ENCODE measurements at places on chromosomes 3 and 15.
A peak's percentile ranks its signal among the peaks of the same experiment; 100 is the strongest.

- DNase-seq = no peak
These were observed 25.9 kb upstream of the LIPC start for GRCh38 chr15:58405865-58406264.

- no peak for DNase-seq
These were observed 285.7 kb upstream of the MME start for GRCh38 chr3:154794391-154794790.

GRCh38 chr15:71303977-71304376 lies 188.7 kb downstream of the THSD4 start:
- DNase-seq = no peak

- no peak for DNase-seq
These were observed 394.6 kb upstream of the RORA start for GRCh38 chr15:61623746-61624145.

DNA sequence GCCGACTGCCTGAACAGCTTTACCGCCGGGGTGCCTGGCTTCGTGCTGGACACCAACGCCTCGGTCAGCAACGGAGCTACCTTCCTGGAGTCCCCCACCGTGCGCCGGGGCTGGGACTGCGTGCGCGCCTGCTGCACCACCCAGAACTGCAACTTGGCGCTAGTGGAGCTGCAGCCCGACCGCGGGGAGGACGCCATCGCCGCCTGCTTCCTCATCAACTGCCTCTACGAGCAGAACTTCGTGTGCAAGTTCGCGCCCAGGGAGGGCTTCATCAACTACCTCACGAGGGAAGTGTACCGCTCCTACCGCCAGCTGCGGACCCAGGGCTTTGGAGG lies 815 bp downstream of the SPINT1 start:
- DNase-seq = peak; percentile 80

DNA sequence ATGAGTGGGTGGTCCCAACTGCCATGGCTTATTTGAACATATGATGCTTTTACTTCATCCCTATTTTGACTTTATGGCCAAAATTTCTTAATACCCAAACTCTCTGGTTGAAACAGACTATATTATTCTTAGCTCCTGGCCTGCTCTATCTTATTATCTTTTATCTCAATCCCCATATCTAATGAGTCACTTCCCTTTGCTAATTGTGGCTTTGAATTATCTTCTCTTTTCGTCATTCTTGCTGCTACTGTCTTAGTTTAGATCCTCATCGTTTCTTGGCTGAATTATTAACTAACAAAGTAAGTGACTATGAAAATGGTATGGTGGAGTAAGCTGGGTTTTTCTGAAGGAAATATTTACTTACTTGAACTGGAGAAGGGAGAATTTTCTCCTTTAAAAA lies 28.2 kb upstream of the DNAJC19 start:
- no peak for DNase-seq

- no peak for DNase-seq
These were observed 76.7 kb downstream of the MITF start for GRCh38 chr3:69815970-69816369.

DNA sequence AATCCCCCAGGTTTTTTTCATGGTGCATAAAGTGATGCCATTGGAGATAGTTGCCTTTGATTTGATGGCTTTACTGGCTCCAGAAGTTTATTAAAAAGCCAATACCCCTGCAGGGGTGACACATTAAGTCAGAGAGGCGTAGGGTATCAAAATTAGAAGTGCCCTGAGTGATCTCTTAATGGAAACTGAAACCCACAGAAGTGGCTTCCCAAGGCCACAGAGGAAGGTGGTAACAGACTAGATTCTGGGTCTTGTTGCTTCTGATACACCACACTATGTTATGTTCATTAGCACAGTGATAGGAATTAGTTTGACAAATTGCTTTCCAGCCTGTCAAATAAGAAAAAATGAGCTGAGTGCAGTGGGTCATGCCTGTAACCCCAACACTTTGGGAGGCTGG lies 112.3 kb downstream of the IQCH start:
- no peak for DNase-seq

DNA sequence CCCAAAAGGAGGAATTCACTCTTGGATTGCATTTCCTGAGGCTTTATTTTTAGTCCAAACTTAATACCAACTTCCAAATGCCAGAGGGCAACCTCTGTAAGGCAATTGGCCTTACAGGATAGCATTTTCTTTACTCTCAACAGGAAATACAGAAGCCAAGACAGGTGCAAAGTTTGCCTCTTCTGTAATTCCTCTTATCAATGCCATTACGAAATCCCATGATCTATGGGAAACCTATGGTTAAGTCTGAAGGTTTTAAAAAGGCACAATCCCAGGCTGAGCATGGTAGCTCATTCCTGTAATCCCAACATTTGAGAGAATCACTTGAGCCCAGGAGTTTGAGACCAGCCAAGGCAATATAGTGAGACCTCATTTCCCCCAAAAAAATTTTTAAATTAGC lies 14.9 kb downstream of the PKM start:
- no peak for DNase-seq

- peak; percentile 26 for DNase-seq
These were observed 12.5 kb upstream of the CADM2 start for GRCh38 chr3:84946240-84946639.

DNA sequence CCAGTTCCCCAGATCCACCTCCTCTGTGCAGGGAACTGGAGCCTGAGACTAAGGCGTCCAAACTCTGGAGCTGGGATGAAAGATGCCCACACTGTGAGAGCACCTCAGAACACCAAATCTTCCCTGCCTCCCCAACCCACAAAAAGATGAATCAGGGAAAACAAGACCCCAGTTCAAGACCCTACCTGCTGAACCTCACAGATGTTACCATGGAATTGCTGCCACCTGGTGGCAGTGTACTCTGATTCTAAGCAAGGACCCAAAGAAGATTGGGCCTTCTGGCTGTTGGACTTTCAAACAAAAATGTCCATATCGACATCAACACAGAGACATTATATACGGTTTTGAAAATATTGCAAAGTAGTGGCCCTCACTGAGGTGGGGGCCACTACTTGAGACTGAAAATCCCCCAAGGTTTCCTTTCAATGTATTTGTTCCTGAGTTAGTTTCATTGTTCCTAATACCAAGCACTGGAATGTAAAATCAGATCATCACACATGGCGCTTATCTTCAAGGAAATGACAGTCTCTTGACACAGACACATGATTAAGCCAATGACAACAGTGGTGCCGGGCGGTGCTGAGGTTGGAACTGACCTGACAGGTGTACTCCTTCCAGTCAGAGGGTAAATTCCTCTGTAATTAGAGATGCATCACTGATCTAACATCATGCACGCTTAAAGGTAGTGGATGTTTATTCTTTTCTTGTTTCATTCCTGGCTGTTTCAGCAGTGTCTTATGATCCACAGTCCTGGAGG lies 67.6 kb downstream of the SLC6A11 start:
- DNase-seq = peak; percentile 10

DNA sequence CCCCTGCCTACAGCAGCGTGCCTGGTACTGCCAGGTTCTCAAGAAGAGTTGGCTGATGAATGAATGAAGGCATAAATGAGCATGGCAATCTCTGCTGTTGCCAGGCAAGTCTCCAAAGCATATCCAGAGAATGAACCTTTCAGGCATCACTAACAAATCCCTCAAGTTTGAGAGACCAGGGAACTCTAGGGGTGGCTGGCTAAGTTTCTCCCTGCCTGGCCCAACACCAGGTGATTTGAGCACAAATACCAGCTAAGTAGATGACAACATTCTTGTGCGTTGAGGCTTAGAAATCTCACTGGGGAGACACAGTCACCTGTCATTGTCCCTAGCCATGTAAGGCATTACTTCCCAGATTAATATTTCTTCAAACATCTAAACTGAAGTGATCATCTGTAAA lies 81.4 kb upstream of the PTX3 start:
- DNase-seq = no peak

DNA sequence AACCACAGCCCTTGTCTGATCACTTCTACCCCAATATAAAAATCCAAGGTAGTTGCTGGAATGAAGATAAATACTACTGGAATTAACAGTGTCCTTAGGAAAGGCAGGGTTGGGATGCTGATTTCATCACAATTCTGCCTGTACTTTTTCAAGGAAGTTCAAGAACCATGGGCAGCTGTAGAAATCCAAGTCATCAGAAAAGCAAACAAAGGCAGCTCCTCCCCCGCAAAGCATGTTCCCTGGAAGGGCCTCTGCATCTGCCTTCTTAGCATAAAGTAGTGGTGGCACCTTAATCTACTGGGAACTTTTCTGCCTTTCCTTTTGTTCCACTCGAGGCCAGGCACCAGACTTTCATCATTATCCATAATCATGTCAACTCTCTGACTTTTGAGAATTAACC lies 54.4 kb downstream of the ERC2 start:
- DNase-seq = no peak

- peak; percentile 92 for DNase-seq
These were observed 61.5 kb downstream of the IQSEC1 start for GRCh38 chr3:13011573-13012220.

- no peak for DNase-seq
These were observed 11.2 kb upstream of the ALCAM start for GRCh38 chr3:105355408-105356061.

GRCh38 chr3:74281705-74282104 lies 332.8 kb downstream of the CNTN3 start:
- no peak for DNase-seq

DNA sequence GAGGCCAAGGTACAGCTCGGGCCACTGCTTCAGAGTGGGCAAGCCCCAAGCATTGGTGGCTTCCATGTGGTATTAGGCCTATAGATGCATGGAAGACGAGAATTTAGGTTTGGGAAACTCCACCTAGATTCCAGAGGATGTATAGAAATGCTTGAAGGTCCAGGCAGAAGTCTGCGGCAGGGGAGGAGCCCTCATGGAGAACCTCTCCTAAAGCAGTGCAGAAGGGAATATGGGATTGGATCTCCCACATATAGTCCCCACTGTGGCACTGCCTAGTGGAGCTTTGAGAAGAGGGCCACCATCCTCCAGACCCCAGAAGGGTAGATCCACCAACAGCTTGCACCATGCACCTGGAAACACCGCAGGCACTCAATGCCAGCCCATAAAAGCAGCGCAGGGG lies 48.1 kb upstream of the XXYLT1 start:
- no peak for DNase-seq

DNA sequence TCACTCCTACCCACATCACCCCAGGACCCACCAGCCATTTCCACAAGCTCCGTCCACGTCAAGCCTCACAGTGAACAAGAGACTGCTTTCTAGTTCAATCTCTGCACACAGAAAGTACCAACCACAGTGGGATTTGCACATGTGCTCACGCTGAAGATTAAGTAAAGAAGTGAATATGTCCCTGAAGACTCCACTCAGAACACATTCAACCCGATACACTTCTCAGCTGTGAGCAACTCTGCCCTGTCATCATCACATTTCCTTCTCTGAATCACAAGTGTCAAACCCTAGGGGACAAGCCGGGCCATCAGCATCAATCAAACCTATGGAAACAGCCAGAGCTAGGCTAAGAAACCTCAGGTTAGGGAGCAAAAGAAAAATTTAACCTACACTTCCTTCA lies 1.9 kb downstream of the STIMATE start:
- no peak for DNase-seq

DNA sequence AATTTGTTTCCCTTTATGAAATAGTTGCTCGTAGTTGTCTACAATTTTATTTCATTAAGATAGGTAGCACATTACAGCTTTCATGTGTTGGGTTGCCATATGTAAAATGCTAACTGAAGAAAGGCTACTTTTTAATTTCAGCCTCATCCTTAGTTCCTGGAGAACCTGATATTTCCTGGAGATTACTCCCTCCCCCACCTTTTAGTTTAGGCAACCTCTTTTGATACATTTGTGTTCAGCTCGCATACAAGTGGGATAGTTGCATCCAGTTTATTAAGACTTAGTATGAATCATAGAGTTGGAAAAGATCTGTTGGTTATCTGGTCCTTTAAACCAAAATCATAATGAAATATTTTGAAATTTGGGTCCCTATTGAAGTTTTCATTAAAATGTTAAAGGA lies 6.0 kb downstream of the SETD5 start:
- no peak for DNase-seq

- peak; percentile 83 for DNase-seq
These were observed 1.2 kb downstream of the TWF2 start for GRCh38 chr3:52237657-52238172.

GRCh38 chr15:74901612-74902063 lies 5.0 kb downstream of the FAM219B start:
- DNase-seq = peak; percentile 83

- no peak for DNase-seq
These were observed 32.4 kb downstream of the KLHL18 start for GRCh38 chr3:47315069-47315647.

DNA sequence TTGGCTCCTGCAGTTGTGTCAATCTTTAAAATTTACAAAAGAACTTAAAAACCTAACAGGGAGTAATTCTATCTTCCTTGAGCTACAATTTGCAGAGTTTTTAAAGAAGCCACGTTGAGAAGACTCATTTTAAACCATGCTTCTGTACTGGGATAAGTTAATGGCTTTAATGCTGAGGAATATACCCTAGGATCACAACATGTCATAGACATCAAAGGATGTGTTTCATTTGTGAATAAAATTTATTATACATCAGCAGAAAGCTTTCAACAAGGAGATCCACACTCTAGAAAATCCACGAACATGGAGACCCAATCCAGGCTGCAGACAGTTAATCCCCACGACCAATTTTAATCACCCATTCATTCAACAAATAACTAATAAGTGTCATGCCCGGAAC lies 297.2 kb downstream of the MAGI1 start:
- DNase-seq = no peak

DNA sequence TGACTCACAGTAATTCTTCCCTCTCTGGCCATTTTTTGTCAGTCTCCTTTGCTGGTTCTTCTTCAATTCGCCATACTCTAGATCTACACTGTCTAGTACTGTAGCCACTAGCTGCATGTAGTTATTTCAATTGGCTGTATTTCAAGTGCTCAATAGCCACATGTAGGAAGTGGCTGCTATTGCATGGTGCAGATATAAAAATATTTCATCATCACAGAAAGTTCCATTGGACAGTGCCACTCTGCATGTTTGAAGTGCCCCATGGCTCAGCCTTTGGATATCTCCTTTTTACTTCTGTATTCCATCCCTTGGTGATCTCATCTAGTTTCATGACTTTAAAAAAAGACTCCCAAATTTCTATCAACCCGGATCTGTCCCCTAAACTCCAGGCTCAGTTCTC lies 22.1 kb downstream of the PPP2R3A start:
- no peak for DNase-seq

- no peak for DNase-seq
These were observed 4.3 kb downstream of the SST start for GRCh38 chr3:187665764-187666402.

DNA sequence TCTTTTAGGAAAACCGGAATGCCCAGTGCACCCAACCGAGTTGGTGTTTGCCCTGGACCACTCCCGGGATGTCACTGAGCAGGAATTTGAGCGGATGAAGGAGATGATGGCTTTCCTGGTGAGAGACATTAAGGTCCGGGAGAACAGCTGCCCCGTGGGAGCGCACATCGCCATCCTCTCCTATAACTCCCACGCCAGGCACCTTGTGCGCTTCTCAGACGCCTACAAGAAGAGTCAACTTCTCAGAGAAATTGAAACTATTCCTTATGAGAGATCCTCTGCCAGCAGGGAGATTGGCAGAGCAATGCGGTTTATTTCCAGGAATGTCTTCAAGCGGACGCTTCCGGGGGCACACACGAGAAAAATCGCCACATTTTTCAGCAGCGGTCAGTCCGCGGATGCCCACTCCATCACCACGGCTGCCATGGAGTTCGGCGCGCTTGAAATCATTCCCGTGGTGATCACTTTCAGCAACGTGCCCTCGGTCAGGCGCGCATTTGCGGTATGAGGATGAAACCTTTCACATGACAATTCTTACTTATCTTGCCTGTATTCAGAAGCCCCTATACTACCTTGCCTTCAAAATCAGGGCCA lies 97.5 kb downstream of the PIK3R4 start:
- no peak for DNase-seq

Measured in stomach (tissue), 19 donors.